H9 (cell line): ENCODE measurements at places on chromosomes 4 and X. TPM values are rescaled to one million over a fixed set of nuclear protein-coding genes. Genes with fewer than 3 reads are reported as not detected.
A peak's percentile ranks its signal among the peaks of the same experiment; 100 is the strongest.

GRCh38 chr4:37967736-37968135, 7.5 kb downstream of the PTTG2 start:
- H3K4me3 ChIP-seq = no peak overlapping the region
- no peak overlapping the region for H3K27ac ChIP-seq
- no peak for DNase-seq
- H3K36me3 ChIP-seq = peaks cover 16% of the 10 kb centered on the region
- H3K27me3 ChIP-seq = no peaks in the 10 kb centered on the region
- no peaks in the 10 kb centered on the region for H3K4me1 ChIP-seq

DNA sequence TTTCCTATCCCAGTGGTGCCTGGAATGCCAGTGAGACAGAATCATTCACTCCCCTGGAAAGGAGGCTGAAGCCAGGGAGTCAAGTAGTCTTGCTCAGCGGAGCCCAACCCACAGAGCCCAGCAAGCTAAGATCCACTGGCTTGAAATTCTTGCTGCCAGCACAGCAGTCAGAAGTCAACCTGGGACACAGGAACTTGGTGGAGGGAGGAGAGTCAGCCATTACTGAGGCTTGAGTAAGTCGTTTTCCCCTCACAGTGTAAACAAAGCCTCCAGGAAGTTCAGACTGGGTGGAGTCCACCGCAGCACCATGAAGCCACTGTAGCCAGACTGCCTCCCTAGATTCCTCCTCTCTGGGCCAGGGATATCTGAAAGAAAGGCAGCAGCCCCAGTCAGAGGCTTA, 283.2 kb upstream of the CPEB2 start:
- no peak overlapping the region for H3K27ac ChIP-seq
- peaks cover 7% of the 10 kb centered on the region for H3K36me3 ChIP-seq
- no peaks in the 10 kb centered on the region for H3K4me1 ChIP-seq
- H3K27me3 ChIP-seq = no peaks in the 10 kb centered on the region
- H3K4me3 ChIP-seq = no peak overlapping the region
- DNase-seq = no peak

DNA sequence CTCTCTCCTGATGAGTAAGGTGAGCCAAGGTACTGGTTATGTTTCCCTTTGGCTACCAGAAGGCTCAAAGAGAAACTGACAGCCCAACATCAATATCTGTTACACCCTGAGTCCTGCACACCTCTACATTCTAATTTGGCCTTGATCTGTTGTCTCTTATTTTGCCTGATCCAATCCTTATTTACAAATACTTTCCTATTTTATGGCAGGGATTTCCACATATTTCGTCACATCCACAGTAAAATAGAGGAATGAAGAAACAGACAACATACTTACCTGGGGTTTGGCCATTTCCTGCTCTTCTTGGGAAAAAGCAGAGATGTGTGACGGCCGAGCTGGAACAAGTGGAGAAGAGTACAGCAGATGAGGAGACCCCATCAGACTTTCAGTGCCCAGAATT, 1.5 kb downstream of the ZNF182 start:
- H3K27me3 ChIP-seq = no peaks in the 10 kb centered on the region
- peaks cover 10% of the 10 kb centered on the region for H3K36me3 ChIP-seq
- no peak overlapping the region for H3K27ac ChIP-seq
- no peak for DNase-seq

DNA sequence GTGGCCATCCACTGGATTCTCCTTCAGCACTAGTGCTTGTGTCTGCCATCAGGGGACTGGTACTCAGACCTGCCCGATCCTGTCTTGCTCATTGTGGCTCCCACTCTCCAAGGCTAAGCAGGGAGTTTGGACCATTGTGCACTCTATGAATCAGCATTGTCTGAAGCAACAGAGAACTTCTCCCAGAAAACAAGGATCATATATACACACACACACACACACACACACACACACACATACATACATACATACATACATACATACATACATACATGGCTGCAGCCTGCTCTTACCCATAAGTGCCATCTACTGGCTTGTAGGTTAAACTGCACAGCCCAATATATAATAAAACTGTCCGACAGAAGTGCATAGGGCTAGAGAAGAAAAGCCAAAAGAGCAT, 345.3 kb upstream of the LCORL start:
- no peak overlapping the region for H3K27ac ChIP-seq
- no peak overlapping the region for H3K4me3 ChIP-seq
- DNase-seq = no peak
- no peaks in the 10 kb centered on the region for H3K36me3 ChIP-seq

GRCh38 chrX:41733939-41734338, 10.0 kb downstream of the GPR82 start:
- peaks cover 7% of the 10 kb centered on the region; the same call in 1 of the 2 replicates for H3K36me3 ChIP-seq
- no peaks in the 10 kb centered on the region; the same call in 1 of the 2 replicates for H3K4me1 ChIP-seq
- no peak for DNase-seq
- H3K27me3 ChIP-seq = no peaks in the 10 kb centered on the region
- H3K27ac ChIP-seq = no peak overlapping the region

GRCh38 chrX:9797384-9798360, 11.4 kb downstream of the SHROOM2 start:
- no peak for DNase-seq
- no peaks in the 10 kb centered on the region for H3K27me3 ChIP-seq
- peaks cover 11% of the 10 kb centered on the region; the same call in 1 of the 2 replicates for H3K4me1 ChIP-seq
- peaks cover 14% of the 10 kb centered on the region for H3K36me3 ChIP-seq
- H3K27ac ChIP-seq = no peak overlapping the region
- no peak overlapping the region; the same call in 1 of the 2 replicates for H3K4me3 ChIP-seq

GRCh38 chrX:31508338-31508737, 436.5 kb upstream of the FTHL17 start:
- no peaks in the 10 kb centered on the region for H3K4me1 ChIP-seq
- H3K27ac ChIP-seq = no peak overlapping the region
- H3K36me3 ChIP-seq = no peaks in the 10 kb centered on the region

GRCh38 chr4:99201690-99202089, 17.4 kb downstream of the ADH6 start:
- no peak overlapping the region for H3K27ac ChIP-seq
- no peaks in the 10 kb centered on the region for H3K36me3 ChIP-seq
- no peak for DNase-seq
- peaks cover 8% of the 10 kb centered on the region; the same call in 1 of the 2 replicates for H3K4me1 ChIP-seq
- H3K4me3 ChIP-seq = no peak overlapping the region
- no peaks in the 10 kb centered on the region for H3K27me3 ChIP-seq

GRCh38 chrX:13000301-13000811, 25.4 kb downstream of the TMSB4X start:
- no peaks in the 10 kb centered on the region for H3K27me3 ChIP-seq
- H3K27ac ChIP-seq = no peak overlapping the region
- 0 out of 2 replicates have a peak, but pooled peaks cover 2% of the 10 kb centered on the region for H3K36me3 ChIP-seq
- H3K4me1 ChIP-seq = peaks cover 2% of the 10 kb centered on the region; the same call in 1 of the 2 replicates
- H3K4me3 ChIP-seq = no peak overlapping the region
- DNase-seq = no peak

DNA sequence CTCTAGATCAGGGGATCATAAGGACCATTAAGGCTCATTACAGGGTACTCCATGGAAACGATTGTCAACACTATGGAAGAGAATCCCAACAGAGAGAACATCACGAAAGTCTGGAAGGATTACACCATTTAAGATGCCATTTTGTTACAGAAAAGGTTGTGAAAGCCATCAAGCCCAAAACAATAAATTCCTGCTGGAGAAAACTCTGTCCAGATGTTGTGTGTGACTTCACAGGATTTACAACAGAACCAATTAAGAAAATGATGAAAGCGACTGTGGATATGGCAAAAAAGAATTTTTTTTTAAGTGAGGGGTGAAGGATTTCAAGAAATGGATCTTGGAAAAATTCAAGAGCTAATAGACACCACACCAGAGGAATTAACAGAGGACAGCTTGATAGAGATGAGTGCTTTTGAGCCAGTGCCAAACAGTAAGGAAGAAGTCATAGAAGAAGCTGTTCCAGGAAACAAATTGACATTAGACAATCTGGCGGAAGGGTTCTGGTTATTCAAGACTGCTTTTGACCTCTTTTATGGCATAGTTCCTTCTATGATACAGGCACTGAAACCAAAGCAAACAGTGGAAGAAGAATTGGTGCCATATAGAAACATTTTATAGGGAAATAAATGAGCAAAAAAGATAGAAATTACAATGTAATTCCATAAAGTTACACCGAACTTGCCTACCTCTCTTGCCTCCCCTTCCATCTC, 17.3 kb upstream of the LSM6 start:
- no peak overlapping the region for H3K27ac ChIP-seq
- DNase-seq = no peak
- H3K4me1 ChIP-seq = 0 out of 2 replicates have a peak, but pooled peaks cover 3% of the 10 kb centered on the region
- H3K4me3 ChIP-seq = no peak overlapping the region
- H3K27me3 ChIP-seq = no peaks in the 10 kb centered on the region

- no peak overlapping the region for H3K4me3 ChIP-seq
- H3K36me3 ChIP-seq = no peaks in the 10 kb centered on the region
- no peak for DNase-seq
- H3K27me3 ChIP-seq = no peaks in the 10 kb centered on the region
Observed at GRCh38 chrX:22803353-22803752, 196.4 kb upstream of the DDX53 start.

DNA sequence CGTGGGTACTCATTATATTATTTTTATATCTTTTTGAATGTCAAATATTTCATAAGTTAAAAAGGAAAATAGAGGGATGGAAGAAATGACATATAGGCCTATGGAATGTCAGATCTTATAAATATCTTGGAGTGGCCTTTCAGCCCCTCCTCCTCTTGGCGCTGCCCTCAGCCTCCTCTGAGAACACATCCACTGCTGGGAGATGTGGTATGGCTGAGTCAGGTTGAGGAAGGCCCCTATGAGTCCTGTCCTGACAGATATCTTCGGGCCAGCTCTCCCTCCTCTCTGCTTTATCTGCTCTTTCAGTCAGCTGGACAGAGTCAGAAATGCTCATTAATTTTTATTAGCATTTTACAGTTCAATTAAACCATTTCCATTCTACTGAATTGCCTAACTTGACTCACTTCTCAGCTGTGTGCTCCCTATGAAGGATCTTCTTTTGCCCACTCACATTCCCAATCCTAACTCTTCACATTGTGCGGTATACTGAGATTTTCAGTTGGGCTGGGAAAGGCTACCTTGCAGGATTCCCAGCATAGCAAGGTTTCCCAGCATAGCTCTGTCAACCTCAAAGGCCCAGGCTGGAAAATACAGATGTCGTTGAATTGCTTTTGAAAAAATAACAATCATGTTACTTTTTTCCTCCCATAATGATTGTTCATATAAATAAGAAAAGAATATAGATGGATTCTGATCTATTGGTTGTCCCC, 128.0 kb downstream of the ARHGEF9 start:
- no peak overlapping the region for H3K4me3 ChIP-seq
- no peak for DNase-seq
- peaks cover 28% of the 10 kb centered on the region for H3K36me3 ChIP-seq
- no peaks in the 10 kb centered on the region for H3K27me3 ChIP-seq
- no peak overlapping the region for H3K27ac ChIP-seq

- H3K27me3 ChIP-seq = no peaks in the 10 kb centered on the region
- no peaks in the 10 kb centered on the region for H3K36me3 ChIP-seq
- no peaks in the 10 kb centered on the region for H3K4me1 ChIP-seq
- H3K27ac ChIP-seq = no peak overlapping the region
- H3K4me3 ChIP-seq = no peak overlapping the region
Observed at GRCh38 chr4:149584722-149585121, 230.9 kb downstream of the IQCM start.

DNA sequence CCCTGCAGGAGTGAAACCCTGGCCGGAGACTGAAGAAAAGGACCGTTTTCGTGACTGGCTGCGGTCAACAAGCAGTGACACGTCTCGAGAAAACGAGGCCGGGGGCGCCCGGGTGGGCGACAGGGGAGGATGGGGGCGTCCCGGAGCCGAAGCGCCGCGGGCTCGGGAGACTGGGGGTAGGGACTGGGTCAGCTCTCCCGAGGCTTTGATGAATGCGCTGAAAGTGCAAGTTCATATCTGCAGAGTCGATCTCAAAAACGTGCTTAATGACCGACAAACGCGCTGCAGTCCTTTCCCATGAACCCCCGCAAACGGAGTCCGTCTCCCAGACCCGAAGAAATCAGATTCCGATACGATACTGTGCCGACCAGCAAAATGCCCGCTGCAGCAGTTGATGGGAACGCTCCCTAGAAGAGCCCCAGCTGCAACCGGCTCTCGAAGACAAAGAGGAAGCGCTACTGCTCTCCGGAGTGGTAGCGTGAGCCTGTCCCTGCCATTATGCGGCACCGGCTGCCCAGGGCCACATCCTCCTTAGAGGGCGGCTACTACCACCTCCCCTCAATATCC, 806 bp upstream of the CD99L2 start:
- H3K4me1 ChIP-seq = peaks cover 14% of the 10 kb centered on the region; the same call in 1 of the 2 replicates
- peaks cover 15% of the 10 kb centered on the region for H3K36me3 ChIP-seq
- H3K4me3 ChIP-seq = peak overlapping the region; percentile 70
- peak; percentile 58 for DNase-seq
- no peaks in the 10 kb centered on the region; the same call in 1 of the 2 replicates for H3K27me3 ChIP-seq

GRCh38 chr4:181682367-181683047, 560.7 kb upstream of the TENM3 start:
- no peak overlapping the region for H3K27ac ChIP-seq
- no peaks in the 10 kb centered on the region for H3K36me3 ChIP-seq

DNA sequence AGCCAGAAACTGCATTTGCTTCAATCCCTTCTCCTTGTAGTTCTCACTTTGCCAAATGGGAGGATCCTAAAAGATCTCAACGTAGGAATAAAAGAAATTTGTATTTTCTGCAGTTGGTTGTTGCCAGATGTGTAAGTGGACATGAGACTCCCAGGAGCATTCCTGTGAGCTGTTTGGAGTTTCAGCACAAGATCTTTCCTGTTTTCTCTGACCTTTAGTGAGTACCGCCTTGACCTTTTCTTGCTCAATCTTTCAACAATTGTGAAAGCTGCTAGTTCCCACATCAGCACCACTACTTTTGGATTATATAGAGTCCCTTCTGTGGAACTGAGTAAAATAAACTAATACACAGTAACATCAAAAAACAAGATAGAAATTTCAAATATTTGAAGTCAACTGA, 683.8 kb upstream of the PABPC4L start:
- no peaks in the 10 kb centered on the region for H3K27me3 ChIP-seq
- H3K27ac ChIP-seq = no peak overlapping the region
- H3K36me3 ChIP-seq = no peaks in the 10 kb centered on the region
- DNase-seq = no peak
- no peak overlapping the region for H3K4me3 ChIP-seq
- no peaks in the 10 kb centered on the region for H3K4me1 ChIP-seq

DNA sequence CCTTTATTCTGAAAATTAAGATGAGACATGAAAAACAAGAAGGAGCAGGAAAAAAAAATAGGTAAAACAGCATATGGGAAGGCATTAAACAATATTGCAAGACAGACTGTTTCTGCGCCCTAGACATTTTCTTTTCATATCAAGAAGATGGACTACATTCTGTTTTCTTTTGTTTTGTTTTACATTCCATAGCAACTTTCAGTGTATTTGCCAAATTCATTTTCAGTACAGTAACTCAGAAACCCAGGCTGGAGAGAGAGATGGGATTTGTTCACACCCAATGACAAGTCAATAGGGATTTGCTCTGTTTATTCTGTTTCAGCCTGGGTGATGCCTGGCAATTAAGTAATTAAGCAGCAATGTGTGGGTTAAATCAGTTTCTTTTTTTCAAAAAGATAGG, 892.8 kb upstream of the DIAPH2 start:
- no peaks in the 10 kb centered on the region for H3K27me3 ChIP-seq
- H3K4me3 ChIP-seq = no peak overlapping the region
- H3K36me3 ChIP-seq = peaks cover 6% of the 10 kb centered on the region; the same call in 1 of the 2 replicates
- DNase-seq = no peak
- no peak overlapping the region for H3K27ac ChIP-seq

GRCh38 chr4:7598939-7599790, 164.4 kb upstream of the PSAPL1 start:
- no peaks in the 10 kb centered on the region for H3K27me3 ChIP-seq
- H3K27ac ChIP-seq = no peak overlapping the region
- H3K4me1 ChIP-seq = peaks cover 7% of the 10 kb centered on the region; the same call in 1 of the 2 replicates
- H3K4me3 ChIP-seq = no peak overlapping the region
- no peak for DNase-seq

NLRP2B gene
- total RNA-seq = not detected in 2 replicates

ELF4 gene
- 0.59 and 0.81 TPM in 2 replicates for total RNA-seq

SSX1 gene
- not detected in 2 replicates for total RNA-seq

IL13RA2 gene
- not detected in 2 replicates for total RNA-seq

BANK1 gene
- 0.37 and 1.1 TPM in 2 replicates for total RNA-seq

CXCL13 gene
- total RNA-seq = not detected in 2 replicates

TMEM154 gene
- total RNA-seq = 0.77 and 1.7 TPM in 2 replicates

SPATA18 gene
- total RNA-seq = 3.9 and 5.5 TPM in 2 replicates
